Myocyte (in vitro differentiated cells): ENCODE measurements at places on chromosomes 13 and 19. TPM values are rescaled to one million over a fixed set of nuclear protein-coding genes. Genes with fewer than 3 reads are reported as not detected.

The ZNF69 gene
- 6.3 and 8.8 TPM in 2 replicates for total RNA-seq

The PNMA8B gene
- 0.03 and 0.16 TPM in 2 replicates for total RNA-seq

GRCh38 chr19:45733160-45733810, at the start of gene MEIOSIN:
TSS of gene MEIOSIN (plus strand) at chr19:45733439. CDS start at chr19:45735377, 1,938 bp downstream.
- no peak for DNase-seq

DNA sequence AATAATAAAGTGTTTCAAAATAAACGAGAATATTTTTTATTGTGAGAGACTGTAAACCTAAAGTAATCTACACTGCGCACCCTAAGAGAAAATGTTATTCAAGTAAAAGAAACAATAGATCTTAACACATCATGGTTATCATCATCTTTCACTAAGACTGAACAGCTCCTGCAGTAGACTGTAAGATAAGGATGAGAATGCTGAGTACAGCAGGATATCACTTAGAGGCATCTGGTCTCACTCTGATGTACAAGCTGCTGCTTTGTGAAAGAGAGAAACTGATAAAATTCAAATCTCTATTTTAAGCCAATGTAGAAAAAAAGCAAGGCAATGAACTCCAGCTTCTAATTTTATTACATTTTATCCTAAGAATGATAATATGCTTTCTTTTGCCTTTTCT, 261.7 kb upstream of the HTR2A start:
- no peak for DNase-seq

GRCh38 chr19:19262190-19263057, 10.7 kb downstream of the TM6SF2 start:
- no peak for DNase-seq

The COMP gene
- total RNA-seq = not detected in 2 replicates
